ENCODE measurements at places on chromosomes 5 and 9.

GRCh38 chr9:16213781-16214515 is 656.5 kb downstream of the BNC2 start:
- DNase-seq, result no peak

DNA sequence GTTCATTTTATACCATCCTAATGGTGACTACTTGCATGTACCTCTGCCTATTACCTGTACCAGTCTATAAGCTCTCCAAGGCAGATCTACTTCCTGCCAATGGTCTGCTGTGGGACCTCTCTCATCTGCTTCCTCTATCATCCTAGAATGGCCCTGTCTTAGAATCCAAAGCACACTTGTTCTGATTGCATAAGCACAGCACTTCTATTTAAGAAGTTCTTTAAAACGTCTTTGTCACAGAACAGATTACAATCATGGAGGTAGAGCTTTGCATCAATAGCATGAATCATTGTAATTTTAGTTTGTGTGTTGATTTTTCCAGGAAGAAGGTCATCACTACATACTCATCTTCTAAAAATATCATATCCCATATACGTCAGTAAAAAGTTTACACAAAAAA is 131.8 kb upstream of the ACOT12 start:
- no peak for DNase-seq

DNA sequence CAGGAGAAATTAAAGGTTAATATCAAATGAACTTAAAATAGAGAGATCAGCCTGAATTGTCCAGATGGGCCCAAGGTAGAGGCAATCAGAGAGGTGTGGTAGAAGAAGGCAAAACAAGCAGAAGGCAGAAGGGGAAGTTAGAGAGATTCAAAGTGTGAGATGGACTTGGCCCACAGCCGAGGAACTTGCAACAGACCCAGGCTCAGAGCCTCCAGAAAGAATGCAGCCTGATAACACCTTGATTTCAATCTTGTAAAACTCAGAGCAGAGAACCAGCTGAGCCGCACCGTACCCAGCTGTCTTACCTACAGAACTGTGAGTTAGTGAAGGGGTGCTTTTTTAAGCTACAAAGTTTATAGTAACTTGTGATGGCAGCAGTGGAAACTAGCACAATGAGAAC is 190.9 kb downstream of the RFK start:
- DNase-seq, result no peak

- no peak for DNase-seq
Measured at GRCh38 chr5:149299451-149300054, 27.9 kb downstream of the AFAP1L1 start.

- DNase-seq, result no peak
Measured at GRCh38 chr5:31218978-31219377, 25.5 kb downstream of the CDH6 start.

DNA sequence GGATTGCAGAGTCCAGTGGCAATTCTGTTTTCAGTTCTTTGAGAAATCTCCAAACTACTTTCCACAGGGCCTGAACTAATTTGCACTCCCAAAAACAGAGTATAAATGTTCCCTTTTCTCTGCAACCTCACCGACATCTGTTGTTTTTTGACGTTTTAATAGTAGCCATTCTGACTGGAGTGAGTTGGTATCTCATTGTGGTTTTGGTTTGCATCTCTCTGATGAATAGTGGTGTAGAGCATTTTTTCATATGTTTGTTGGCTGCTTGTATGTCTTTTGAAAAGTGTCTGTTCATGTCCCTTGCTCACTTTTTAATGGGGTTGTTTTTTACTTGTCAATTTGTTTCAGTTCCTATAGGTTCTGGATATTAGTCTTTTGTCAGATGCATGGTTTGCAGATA is 72.6 kb downstream of the PALM2AKAP2 start:
- no peak for DNase-seq

DNA sequence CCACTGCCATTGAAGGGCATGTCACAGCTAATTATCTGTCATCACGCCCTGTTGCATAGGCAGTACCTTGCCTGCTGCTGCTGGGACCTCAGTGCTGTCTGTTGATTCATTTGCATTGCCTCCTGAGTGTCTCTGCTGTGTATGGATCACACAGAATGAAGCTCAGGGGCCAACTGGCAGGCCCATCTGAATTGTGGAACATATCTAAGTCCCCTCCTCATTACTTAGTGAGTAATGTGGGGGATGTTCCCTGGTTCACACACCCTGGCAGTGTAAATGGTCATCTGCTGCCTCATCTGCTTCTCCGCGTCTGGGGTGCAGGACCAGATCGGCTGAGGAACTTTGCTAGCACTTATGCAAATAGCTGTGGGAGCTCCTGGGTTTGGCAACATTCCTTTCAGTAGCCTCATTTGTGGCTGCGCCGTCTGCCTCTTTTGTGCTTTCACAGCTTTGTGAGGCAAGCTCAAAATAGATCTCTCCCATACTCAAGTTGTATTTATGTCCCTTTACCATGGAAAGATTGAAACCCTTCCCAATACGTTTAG is 25.4 kb downstream of the TYRP1 start:
- DNase-seq, result no peak
